ENCODE measurements at places on chromosomes 7 and 10.
A peak's percentile ranks its signal among the peaks of the same experiment; 100 is the strongest.

DNA sequence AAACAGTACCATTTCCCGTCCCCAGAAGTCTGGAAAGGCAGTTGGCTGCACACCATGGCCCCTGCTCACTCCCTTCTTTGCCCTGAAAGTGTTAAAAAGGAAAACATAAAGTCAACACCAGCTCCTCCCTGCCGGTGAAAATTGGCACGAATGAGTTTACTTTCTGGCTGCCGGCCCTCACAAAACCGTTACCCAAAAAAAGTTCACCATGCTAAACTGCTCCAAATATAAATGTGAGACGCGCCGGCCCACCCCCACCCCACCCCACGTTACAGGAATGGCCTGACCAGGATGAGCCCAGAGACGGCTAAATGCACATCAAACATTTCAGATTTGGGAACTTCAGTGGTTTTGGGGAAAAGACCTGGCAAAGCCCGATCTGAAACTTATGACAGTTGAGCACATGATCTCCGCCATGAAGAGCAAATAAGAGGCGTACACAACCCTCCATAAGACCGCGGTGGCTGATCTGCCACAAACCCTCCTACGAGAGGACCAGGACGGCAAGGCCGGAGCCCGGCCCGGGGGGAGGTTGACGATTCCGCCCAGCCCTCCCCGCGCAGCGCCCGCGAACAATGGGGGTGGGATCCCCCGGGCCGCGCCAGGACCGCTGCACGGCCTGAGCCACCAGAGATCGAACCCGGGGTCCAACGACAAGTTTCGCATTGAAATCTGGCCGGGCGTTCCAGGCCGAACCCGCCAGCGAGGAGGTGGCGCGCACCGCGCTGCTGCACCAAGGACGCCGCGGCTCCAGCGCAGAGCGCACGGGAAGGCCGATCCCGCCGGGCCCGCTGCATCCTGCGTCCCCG is 952 bp downstream of the DIP2C start:
- DNase-seq, result no peak

DNA sequence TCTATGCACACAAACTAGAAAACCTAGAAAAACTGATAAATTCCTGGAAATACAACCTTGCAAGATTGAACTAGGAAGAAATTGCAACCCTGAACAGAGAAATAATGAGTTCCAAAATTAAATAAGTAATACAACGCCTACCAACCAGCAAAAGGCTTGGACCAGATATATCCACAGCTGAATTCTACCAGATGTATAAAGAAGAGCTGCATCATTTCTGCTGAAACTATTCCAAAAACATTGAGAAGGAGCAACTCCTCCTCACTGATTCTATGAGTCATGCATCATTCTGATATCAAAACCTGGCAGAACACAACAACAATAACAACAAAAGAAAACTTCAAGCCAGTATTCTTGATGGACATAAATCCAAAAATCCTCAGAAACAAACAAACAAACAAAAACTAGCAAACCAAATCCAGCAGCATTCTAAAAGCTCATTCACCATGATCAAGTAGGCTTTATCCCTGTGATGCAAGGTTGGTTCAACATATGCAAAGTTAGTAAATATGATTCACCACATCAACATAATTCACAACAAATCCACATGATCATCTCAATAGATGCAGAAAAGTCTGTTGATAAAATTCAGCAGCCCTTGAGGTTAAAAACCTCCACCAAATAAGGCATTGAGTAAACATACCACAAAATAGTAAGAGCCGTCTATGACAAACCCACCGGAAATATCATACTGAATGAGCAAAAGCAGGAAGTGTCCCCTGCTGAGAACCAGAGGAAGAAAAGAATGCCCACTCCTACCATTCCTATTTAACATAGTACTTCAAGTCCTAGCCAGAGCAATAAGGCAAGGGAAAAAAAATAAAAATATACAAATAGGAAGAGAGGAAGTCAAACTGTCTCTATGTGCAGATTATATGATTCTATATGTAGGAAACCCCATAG is 98.2 kb downstream of the PCDH15 start:
- DNase-seq, result peak; percentile 17

GRCh38 chr7:48067475-48067874 is 21.6 kb upstream of the UPP1 start:
- no peak for DNase-seq

GRCh38 chr7:135855846-135856245 is 107.2 kb upstream of the FAM180A start:
- DNase-seq, result no peak

- no peak for DNase-seq
These were observed 36.8 kb upstream of the BAMBI start for GRCh38 chr10:28640551-28640950.

DNA sequence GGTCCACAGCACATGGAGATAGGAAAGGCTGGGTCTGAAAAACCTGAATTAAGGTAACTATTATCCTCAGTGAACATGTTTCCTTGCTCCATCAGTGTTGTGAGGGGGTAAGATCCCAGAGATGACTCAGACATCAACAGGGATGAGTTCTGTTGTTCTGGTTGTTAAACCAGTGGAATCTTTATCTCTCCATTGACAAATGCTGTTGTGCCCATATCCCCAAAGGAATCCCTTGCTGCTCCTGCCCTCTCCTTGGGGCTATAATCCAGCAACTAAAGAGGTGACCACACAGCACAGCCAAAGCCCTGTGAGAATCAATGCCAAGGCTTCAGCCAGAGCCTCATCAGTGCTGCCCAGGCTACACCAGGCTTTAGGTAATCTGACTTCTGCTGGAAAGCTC is 113.4 kb downstream of the JAZF1 start:
- DNase-seq, result no peak

DNA sequence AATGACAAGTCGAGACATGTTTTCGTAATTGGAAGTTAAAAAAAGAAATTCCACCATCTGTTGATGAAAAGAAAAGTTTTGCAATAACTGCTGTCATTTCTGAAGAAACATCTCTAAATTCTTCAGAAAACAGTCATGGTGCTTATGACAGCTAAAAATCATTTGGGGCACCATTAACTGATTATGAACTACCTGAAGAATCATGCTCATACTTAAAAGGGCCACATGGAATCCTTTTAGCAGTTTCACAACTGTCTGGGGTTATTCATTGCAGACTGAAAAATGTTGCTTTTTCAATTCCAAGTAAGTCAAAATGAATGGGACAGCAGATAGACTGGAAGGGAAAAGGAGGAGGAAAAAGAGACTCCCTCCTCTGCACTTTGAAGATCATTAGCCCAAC is 134.2 kb downstream of the CHN2 start:
- DNase-seq, result no peak

DNA sequence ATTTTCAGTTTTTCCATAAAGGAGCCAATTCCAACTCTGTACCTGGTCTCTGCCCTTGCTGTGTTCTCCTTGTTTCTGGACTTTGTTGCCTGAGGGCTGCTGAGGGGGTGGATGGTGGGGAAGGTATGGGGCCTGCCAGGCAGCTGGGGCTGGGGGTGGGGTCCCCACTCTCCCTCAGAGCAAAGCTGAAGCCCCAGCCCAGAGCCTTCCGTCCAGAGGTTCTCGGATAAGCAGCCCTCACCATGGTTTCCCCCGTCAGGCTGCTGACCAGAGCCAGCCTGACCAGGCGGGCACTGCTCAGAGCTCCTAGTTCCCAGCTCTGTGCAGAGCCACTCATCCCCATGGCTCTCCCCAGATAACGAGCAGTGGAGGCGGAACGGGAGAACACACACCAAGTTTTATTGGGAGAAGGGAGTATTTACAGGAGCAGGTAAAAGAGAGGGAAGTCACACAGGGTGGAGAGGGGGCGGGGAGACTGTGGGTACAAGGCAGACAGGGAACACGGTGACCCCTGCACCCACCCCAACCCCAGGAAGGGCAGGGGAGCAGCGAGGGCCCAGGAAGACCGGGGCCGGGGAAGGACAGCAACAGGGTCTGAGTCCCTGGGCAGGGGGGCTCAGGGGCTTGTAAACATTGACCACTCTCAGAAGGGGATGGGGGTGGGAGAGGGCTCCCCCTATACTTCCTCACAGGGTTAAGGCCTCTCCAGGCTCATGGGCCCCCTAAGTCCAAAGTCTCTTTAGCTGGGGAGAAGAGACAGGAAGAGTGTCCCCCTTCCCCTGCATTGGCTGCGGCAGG is 5.8 kb downstream of the GNB2 start:
- DNase-seq, result no peak

- no peak for DNase-seq
These were observed 266.2 kb downstream of the HTR7 start for GRCh38 chr10:90591629-90592028.

GRCh38 chr10:44033008-44033407 is 351.9 kb downstream of the CXCL12 start:
- DNase-seq, result no peak

DNA sequence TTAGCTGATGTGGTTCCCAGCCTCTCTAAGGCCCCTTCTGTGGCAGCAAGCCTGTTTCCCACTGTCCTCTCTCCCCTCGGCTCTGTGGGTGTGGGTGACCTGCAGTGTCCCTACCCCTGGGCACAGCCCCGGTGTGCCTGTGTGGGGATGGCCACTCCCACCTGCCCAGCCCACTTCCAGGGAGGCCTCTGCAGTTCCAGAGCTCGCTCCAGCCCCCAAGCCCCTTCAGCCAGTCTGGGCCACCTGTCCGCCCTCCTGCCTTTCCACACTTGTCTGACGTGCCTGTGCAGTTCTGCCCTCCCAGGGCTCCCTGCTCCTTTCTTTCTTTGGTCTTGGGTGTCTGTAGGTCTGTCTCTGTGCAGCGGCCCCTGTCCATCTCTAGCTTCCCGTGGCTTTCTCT is 127.0 kb upstream of the PPIF start:
- DNase-seq, result no peak

DNA sequence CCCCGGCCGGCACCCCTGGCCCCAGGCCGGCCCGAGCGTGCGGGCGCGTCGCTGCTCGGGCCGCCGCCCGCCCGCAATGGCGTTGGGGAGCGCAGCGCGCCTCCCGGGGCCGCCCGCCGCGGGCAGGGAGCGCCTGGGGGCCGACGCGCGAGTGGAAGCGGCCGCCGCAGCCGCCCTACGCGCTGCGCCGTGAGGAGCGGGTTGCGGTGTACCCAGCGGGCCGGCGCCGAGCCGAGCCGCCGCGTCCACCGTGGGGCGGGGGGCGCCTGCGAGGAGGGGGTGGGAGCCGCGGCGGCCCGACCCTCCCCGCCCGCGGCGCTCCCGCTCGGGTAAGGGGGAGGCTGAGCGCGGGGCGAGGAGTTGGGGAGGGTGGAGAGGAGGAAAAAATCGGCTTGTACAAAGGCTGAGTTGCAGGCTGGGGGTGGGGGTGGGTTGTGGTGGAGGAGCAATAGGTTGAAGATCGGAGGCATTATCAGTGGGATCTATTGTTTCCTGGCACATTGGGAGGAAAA is 473 bp downstream of the PPP1R9A start:
- DNase-seq, result no peak

DNA sequence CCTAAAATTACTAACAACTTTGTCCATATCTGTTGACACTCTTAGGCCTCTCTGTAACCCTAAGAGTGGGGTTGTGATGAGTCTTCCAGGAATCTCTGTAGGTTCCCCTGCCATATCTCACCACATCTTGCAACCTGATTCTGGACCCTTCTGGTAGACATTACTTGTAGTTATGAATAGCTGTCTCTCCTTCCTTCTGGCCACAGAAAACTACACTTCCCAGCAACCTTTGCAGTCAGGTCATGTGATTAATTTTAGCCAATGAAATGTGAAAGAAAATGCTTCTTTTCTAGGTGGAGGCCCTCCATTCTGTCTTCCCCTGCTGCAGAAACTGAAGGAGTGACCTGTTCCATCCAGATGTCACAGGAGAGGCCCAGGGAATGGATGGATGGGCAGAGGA is 147.6 kb upstream of the AOAH start:
- peak; percentile 33 for DNase-seq

- no peak for DNase-seq
These were observed 77.4 kb downstream of the WIPF3 start for GRCh38 chr7:29883462-29884398.

GRCh38 chr7:138854115-138854645 is 56.2 kb upstream of the ATP6V0A4 start:
- no peak for DNase-seq

DNA sequence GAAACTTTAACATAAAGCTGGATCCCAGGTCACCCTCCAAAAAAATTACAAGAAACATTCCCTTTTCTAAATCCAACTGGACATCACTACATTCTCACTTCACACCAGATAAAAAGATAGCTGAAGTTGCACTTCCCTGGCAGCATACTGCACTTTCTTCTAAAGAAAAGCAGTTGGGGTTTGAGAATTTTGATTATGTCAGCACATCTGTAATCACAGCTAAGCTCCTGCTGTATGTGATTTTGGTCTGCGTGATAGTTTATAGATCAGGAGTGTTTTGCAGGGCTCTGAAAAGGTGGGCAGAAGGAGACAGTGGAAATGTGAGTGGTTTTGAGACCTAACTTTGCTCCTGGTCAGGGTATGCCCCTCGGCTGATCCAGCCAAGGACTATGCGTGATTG is 199.1 kb upstream of the AKR1E2 start:
- no peak for DNase-seq

- DNase-seq, result no peak
These were observed 65.8 kb upstream of the CAMK2B start for GRCh38 chr7:44391171-44391570.

GRCh38 chr10:84899268-84899667 is 570.9 kb downstream of the CCSER2 start:
- no peak for DNase-seq

DNA sequence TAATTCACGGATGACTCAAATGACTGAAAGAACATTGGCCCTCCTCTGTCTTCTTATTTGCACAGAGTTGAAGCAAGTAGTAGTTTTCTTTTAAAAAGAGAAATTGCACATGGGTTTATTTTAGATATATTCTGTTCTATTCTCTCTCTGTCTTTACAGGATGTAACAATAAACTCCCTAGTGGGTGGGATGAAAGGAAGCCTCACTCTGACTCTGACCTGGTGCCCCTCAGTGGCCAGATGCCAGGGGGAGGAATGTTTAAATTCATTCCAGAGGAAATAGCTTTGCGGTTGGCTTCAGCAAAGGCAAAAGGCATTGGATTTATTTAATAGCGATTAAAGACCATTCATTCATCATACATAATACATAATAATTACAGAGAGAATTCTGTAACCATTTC is 156.4 kb upstream of the MTPN start:
- DNase-seq, result no peak

DNA sequence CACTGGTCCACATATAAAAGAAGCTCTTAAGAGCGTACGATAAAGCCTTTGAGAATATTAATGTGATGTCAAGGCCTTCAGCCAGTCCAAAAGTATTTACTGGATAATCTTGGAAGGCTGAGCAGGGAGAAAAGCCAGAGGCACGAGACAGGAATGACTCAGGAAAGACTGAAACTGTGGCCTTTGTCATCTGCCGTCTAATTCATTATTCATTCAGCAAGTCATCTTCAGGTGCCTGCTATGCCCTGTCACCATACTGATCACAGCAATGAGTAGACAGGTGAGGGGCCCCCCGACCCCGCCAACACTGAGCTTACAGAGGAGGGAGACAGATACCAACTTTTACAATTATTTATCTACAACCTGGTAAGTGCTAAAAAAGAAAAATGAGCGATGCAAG is 78.9 kb downstream of the VOPP1 start:
- no peak for DNase-seq

Measured in NB4 (cell line).